ENCODE measurements at places on chromosomes 12 and 14.

DNA sequence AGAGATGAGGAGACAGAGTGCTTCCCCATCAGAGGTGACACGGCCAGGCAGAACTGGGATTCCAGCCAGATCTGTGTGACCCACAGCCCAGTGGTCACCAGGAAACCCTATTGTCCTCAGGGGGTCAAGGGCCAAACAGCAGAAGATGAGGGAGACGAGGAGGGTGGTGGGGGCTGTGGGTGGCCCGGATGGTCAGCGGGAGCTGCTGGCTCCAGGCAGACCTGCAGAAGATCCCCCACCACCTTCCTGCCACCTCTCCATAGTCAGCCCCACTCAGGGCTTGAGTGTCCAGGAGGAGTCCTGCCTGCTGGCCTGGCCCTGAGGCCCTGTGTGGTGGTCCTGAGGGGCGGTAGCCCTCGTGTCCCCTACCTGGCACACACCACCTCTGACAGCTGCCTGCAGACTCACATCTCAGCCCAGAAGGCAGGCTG is 136.8 kb downstream of the CALM1 start:
- no peak for DNase-seq

DNA sequence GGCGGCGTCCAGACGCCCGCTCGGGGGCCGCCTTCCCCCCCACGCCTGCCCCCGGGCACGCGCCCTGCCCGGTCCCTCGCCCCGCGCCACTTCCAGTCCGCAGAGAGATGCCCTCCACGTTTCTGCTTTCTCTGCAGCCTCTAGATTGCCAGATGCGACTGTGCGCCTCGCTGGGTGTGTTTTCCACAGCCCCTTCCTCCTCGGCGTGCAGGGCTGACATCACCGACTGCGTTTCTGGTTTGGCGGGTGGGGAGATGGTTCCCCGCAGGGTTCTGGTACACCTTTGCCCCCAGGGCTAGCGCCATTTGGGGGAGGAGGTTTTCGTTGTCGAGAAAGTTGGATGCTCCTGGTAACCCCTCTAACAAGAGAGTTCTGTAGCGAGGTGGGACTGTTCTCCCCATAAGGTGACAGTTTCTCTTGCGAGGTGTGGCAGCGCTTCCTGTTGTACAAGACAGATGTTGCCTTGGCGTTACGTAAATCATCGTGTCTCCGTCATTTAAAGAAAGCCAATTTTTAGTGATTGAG is 1.5 kb downstream of the CALM1 start:
- peak; percentile 55 for DNase-seq

- DNase-seq, result no peak
These were observed 39.4 kb downstream of the MAP1LC3B2 start for GRCh38 chr12:116598311-116599284.

DNA sequence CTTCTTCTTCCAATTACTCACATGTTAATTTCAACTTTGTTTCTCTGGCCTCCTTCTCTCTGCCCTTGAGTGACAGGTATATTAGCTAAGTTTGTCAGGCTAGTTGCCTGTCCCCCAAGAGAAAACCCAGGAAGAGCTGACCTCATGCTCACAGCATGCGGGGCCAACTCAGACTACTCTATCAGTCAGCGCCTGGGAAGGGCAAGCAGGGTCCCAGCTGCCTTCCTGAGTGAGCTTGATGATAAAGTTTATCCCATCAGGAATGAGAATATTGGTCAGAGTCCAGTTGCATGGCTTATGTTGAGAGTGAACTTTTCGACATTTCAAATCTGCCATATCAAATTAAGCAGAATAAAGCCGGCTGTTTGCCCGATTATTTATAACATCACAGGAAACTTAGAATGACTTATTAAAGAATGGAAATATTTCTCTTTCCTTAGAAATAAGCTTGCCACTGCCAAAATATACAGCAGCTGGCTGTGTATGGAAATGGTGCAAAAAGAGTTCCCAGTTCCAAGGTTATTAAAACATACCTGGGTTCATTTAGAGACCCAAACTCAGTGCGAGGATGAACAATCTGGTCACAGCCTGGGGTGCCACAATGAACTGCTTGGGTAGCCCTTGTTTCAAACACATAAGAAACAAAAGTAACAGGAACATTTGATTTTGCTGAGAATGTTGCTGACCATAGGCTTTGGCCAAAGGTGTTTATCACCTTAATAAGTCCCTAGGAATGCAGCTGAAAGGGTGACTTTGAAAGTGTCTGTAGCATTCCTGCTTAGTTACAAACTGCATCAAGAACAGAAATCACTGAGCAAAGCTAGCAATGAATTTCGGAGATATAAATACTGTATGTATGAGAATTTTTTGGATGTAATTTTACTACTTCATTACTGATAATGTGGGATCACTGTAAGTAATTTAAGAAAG is 1553.8 kb upstream of the FLRT2 start:
- DNase-seq, result no peak

DNA sequence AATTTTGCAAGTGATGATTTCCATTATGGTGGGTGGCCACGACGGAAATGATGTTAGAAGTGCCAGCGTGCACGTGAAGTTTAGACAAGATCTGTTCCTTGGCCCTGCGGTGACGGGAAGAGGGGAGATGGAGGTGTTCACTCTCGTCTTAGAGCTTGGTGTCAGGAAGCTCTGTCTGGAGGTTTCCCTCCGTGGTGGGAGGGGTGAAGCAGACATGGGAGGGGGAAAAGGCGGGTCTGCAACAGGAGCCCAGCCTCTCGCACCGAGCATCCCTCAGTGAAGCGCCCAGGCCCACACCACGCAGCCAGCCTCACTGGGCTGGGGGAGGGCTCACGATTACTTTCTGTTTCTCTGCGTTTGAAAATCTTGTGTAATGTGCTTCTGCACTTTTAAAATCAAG is 26.3 kb downstream of the EML1 start:
- DNase-seq, result no peak
